ENCODE measurements at places on chromosomes 11 and 22. TPM values are rescaled to one million over a fixed set of nuclear protein-coding genes. Genes with fewer than 3 reads are reported as not detected.

GLB1L2 gene
- total RNA-seq: 0.70 TPM

PAK1 gene
- total RNA-seq: 13.4 TPM

COX8A gene
- 331 TPM for total RNA-seq

OR52N4 gene
- not detected for total RNA-seq

ACR gene
- not detected for total RNA-seq

MUC5AC gene
- not detected for total RNA-seq

PLXNB2 gene
- total RNA-seq: 157 TPM

PGR gene
- 1.9 TPM for total RNA-seq

OR4D5 gene
- not detected for total RNA-seq

SH3BP1 gene
- total RNA-seq: 18.7 TPM

CCDC116 gene
- not detected for total RNA-seq

MTMR3 gene
- total RNA-seq: 18.1 TPM

OR5M8 gene
- not detected for total RNA-seq

CDON gene
- total RNA-seq: 81.3 TPM

LRRC74B gene
- total RNA-seq: not detected

IGF2 gene
- total RNA-seq: 549 TPM

LRRC56 gene
- 0.12 TPM for total RNA-seq
